ENCODE measurements at places on chromosomes 2 and 18.

GRCh38 chr2:210190345-210190744 is 19.1 kb upstream of the KANSL1L start:
- no peak for DNase-seq

- peak; percentile 96 for DNase-seq
These were observed 222.9 kb upstream of the AGAP1 start for GRCh38 chr2:235270956-235271355.

- no peak for DNase-seq
These were observed 781 bp downstream of the FARP2 start for GRCh38 chr2:241356871-241357260.

- no peak for DNase-seq
These were observed 34.3 kb downstream of the INHBB start for GRCh38 chr2:120379916-120380893.

GRCh38 chr2:144516981-144517865 is 2.7 kb downstream of the ZEB2 start:
- DNase-seq: peak; percentile 67

GRCh38 chr2:68693951-68694350 is 40.7 kb upstream of the ARHGAP25 start:
- no peak for DNase-seq

DNA sequence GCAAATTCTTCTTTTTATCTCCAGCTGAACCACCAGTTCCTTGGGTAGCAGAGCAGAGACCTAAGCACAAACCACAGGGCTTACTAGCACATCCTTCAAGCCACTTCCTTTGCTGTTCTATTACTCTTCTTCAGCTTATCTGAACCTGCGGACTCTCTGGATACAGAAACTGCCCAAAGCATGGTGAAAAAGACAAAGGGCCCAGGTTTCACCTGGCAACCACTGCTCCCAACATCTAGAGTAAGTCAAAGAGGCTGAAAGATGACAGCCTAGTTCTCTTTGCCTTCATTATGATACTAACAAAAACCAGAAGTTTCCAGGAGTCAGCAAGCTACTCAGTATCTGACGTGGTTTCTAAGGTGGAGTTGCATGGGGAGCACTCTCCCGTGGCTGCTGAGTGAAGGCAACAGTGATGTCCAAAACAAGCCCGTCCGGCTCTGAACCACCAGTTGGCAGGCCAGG is 43.4 kb downstream of the KANSL3 start:
- no peak for DNase-seq

- DNase-seq: no peak
These were observed 314.3 kb downstream of the NBAS start for GRCh38 chr2:15246870-15247269.

DNA sequence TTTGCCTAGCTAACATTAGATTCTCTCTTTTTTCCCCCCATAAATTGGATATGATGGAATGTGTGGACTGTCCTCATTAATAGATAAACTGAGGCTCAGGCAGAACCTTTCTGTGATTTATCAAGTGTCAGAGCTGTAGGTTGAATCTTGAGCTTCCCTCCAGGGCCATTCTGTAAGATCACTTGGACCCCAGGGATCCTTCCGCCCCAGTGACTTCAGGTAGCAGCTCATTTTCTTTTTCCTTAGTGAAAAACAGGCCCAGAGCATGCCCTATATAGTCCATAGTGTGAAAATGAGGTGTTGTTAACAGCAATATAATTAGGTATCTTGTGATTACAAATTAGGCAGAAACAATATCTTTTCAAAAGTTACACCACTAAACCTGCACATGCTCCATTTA is 269.7 kb downstream of the ZNF385B start:
- DNase-seq: no peak

DNA sequence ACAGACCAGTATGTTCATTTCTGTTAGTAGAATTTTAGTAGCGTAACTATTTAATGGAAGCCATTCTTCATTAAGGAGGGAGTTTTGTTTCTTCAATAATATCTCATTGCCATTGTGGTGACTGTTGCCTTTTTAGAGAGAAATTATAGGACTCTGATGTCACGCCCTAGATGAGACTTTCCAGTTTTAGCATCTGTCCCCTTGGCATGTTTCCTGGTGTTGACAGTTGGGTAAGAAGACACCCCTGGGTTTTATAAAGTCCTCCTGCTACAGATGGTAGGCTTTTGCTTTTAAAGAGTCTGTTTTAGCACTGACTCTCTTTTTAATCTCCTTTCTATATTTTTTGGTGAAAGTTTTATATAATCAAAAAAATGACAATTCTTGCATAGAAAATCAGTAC is 41.9 kb downstream of the KCNJ3 start:
- DNase-seq: no peak

GRCh38 chr2:212973347-212973746 is 178.1 kb downstream of the IKZF2 start:
- DNase-seq: no peak

GRCh38 chr18:63438181-63438580 is 15.9 kb upstream of the VPS4B start:
- no peak for DNase-seq

GRCh38 chr2:100013892-100014677 is 128.3 kb downstream of the AFF3 start:
- DNase-seq: no peak

DNA sequence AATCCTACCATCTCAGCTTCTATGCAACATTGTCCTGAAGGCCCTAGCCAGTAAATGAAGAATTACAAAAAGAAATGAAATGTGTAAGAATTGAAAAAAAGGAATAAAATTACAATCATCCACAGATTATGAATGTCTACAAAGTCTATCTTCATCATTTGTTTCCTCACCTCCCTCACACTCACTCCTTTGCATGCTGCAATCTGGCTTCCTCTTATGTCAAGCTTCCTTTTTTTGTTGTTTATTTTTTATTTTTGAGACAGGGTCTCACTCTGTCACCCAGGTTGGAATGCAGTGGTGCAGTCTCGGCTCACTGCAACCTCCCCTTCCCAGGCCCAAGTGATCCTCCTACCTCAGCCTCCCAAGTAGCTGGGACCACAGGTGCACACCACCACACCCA is 129.0 kb downstream of the CABYR start:
- no peak for DNase-seq

GRCh38 chr2:182321096-182321495 is 105.7 kb downstream of the PDE1A start:
- no peak for DNase-seq

- peak; percentile 39 for DNase-seq
These were observed 458.6 kb downstream of the FBXO15 start for GRCh38 chr18:73688851-73689711.

DNA sequence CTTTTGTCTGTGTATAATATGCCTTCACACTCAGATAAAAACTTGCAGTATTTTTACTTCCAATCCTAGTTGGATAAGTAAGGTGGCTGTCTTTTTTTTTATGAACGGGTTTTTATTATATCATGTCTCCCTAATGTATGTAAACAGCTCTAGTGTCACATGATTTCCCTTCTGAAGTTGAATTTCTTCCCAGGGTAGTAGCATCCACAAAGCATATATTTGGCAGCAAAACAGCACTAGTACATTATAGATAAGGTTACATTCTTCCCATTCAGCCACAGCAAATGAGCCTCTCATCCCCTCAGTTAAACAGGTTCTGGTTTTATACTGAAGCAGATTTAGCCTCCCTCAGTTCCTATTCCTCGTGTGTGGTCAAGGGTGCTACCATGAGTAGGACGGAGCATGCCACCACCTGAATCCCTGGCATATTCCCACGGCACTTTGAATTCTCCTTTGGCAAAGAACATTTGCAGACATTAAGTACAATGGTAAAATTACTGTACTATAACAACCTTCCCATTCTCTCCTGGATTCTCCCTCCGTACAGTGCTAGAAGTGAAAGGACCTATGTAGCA is 15.4 kb upstream of the DTNA start:
- no peak for DNase-seq

- DNase-seq: no peak
These were observed 59.9 kb upstream of the PEX13 start for GRCh38 chr2:60957643-60958042.

DNA sequence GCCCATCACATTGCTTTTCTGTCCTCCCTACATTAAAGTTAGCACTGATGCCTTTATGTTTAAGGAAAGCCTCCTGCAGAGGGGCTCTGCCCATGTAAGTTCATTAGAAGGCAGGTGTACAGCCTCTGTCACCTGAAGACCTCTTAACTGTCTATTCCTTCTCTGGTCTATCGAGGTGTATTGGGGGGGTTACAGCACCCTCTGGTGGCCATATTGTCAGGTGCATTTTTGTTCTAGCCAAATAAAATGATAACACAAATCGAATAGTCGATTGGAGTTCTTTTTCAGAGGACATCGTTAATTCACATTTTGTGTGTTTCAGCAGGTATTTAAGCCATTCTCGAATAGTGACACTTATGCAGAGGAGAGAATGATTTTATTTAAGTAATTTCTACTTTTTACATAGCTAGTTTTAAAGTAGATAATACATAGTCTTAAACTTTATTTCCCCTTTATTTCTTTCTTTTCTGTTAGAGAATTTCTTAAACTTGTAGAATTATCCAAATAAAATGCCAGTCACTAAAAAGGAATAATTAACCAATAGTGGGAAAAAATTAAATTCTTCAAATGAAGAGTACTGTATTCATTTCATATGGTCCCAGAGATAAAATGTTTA is 136.8 kb downstream of the NEDD4L start:
- peak; percentile 10 for DNase-seq

DNA sequence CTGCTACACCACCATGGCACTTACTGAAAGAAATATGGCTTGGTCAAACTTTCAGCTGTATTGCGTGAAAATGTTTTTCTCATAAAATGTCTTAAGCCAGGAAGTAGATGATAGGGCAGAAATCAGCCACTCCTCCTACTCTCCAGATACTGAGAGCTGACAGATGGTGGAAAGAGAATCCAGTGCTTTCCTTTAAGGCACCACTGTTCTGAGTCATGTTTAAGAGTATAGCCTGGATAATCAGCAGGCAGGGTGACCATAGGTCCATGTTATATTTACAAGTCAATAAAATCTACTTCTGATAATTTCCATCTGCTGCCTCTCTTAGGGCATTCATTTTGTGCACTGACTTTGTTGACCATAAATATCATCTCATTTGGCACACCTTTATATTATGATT is 21.9 kb downstream of the ARPC2 start:
- DNase-seq: no peak

DNA sequence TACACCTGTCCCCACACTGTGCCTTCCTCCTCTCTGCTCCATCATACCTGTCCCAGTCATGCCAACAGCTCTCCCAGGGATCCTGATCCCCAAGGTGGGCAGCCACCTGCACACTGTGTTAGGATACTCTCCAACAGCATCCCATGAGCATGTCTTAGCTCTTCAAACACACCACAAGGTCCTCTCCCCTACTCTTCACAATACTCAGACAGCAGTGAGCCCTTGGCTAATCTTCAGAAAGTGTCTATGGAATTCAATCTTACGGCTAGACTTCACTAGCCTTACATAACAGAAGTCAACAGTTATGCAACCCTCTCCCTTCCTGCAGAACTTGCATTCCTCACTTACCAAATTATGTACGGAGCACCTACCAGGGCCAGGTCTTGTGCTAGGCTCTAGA is 79.9 kb downstream of the MYO5B start:
- DNase-seq: no peak

DNA sequence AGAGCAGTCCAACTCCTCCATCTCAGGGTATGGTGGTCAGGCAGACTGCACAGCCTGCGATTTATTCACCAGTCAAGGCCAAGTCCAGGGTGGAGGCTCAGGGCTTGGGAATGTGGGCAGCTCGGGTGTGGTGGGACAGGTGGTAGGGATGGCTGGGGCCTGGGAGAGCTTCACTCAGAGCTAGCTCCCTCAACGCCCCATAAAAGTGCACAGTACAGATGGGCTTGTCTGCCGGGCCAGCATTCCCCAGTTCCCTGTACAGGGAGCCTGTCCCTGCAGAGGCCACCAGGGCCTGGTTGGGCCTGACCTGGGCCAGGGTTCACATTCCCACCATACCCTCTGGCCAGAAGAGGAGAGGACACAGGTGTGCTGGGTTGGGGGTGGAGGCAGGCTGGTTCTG is 49.2 kb upstream of the OTOS start:
- DNase-seq: no peak

DNA sequence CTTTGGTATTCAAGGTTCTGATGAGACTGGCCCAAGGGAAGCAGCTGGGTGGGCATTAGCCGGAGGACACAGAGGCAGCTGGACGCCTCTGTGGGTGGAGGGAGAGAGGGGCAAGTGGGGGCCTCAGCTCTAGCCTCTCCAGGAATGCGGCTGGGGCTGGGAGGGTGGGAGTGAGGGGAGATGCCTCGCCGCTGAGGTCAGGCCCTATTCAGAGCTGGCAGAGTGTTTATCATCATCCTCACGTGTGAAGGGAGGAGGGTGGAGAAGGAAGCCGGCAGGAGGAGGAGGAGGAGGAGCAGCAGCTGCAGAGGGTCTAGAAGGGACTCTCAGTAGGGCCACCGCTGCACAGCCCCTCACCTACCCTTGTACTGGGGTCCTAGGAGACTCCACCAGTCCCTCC is 43.1 kb downstream of the TNS1 start:
- no peak for DNase-seq

DNA sequence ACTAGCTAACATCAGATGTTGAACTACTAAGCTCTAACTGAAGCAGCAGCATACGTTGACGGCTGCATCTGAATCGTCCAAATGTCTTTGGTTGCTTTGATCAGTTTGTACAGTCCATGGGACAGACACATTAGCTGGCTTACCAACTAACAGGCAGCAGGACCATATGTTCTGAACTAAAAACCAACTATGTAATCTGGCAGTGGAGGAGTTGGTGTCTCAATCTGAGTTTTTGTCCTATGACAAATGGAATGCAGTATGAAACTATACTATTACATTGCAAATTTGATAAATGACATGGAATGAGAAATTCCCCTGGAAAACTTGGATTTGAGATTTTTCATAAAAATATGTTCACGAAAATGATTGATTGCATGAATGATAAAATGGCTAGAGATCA is 79.5 kb downstream of the EPHA4 start:
- no peak for DNase-seq

GRCh38 chr18:22207021-22207758 is 37.8 kb downstream of the GATA6 start:
- DNase-seq: no peak

DNA sequence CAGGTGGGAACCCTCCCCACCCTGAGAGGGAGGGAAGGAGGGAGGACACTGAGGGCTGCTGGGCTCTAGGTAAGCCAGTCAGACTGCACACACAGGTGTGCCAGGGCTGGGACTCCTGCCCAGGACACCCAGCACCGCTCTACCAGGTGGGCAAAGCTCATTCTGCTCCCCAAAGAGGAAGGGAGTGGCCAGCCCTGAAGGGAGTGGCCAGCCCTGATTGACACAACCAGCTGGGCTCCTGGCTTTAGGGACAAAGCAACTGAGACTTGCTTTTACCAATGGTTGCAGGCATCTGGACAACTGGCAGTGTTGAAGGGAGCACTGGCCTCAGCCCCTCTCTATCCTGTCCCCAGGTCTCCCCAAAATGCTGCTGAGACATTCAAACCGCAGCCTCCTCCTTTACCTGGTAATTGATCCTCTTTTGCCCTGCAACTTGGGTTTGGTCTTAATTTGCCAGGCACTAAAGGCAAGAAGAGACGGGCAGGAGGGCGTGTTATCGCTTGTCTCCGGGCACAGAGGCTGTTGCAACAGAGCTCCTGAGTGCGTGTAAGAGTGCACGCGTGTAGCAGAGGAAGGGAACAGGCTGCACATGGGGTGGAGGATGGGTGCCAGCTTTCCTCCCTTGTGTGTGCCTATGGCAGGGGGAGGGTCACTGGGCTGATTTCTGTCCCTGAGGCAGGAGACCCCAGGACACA is 14.5 kb upstream of the FOSL2 start:
- DNase-seq: peak; percentile 74

GRCh38 chr2:17401096-17401495 is 117.1 kb downstream of the RAD51AP2 start:
- no peak for DNase-seq

Data from MV-4-11 (cell line).